ENCODE measurements at places on chromosomes 1 and 21.

DNA sequence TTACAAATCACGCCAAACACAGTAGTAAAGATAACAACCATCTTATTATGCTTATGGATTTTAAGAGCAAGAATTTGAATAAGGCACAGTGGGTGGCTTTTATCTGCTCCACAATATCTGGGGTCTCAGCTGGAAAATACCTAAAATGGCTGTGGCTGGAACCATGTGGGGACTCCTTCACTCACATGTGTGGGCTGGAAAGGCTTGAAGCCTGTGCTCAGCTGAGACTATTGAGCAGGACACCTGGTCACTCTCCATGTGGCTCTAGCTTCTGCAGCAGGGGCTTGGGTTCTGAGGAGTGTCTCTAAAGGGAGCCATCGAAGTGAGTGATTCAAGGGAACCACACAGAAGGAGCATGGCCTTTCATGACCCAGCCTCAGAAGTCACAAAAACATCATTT, 239.6 kb upstream of the B3GALT2 start:
- DNase-seq, result no peak

DNA sequence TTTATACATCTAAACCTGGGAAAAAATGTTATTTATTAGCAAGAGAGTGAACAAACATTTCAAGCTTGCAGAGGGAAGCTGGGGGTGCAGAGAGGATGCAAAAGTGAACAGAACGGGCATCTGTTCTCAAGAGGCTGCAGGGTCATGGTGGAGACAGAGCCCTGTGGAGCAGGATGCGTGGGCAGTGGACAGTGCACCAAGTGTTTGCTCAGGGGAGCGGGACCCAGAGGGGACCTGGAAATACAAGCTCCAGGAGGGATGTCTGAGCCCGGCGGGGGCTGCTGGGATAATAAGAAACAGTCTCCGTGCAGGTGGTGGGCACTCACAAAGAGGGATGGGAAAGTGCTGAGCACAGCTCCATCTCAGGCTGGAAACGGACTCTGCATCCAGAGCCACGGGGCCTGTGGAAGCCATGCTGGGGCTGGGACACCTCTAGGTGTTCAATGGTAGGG, 105.3 kb upstream of the SLC45A1 start:
- no peak for DNase-seq

- peak; percentile 70 for DNase-seq
These were observed at the start of gene ANKRD35 for GRCh38 chr1:145885738-145886287. Gene ANKRD35, minus strand, starts transcription at chr1:145885866. Its CDS starts 108 bp downstream, at chr1:145885758.

- DNase-seq, result no peak
These were observed 58.0 kb downstream of the FAAP20 start for GRCh38 chr1:2136386-2137235.

GRCh38 chr1:77316006-77316405, 34.2 kb downstream of the AK5 start:
- DNase-seq, result no peak

- no peak for DNase-seq
These were observed 6.3 kb upstream of the PARP1 start for GRCh38 chr1:226414098-226414698.

GRCh38 chr1:37070126-37070525, 35.8 kb upstream of the GRIK3 start:
- no peak for DNase-seq

GRCh38 chr21:20739421-20739820, 258.8 kb upstream of the NCAM2 start:
- no peak for DNase-seq

DNA sequence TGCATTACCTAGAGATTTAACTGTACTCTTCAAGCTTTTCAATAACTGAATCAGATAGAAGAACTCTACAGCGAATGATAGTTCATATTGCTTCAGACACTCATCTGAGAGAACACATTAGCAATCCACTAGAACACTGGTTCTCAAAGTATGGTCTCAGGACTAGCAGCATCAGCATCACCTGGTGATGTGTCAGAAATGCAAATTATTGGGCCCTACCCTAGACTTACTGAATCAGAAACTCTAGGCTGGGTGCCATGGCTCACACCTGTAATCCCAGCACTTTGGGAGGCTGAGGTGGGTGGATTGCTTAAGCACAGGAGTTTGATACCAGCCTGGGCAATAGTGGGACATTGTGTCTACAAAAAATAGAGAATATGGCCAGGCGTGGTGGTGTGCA, 24.9 kb upstream of the GLIS1 start:
- DNase-seq, result no peak

DNA sequence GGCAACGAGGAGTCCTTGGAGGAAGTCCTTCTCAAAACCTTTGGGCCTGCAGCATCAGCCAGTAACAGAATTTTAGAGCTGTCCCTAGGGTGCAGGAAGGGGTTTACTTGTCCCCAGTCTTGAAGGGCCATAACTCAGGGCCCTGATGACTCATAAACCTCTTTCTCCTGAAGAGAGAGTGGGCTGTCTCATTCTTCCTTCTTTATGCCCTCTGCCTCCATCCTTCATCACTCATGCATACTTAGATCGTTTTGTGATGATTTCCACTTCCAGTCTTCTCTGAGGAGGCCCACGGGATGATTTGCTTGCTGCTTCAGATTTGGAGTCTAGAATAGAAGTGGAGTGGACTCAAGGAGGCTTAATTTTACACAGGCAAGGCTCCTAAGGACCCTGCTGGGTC, 60.2 kb downstream of the NDUFS5 start:
- no peak for DNase-seq

GRCh38 chr1:40696294-40696693, 4.8 kb downstream of the NFYC start:
- DNase-seq, result no peak

- no peak for DNase-seq
These were observed 161.3 kb upstream of the SGIP1 start for GRCh38 chr1:66372522-66373101.

GRCh38 chr1:161266202-161266601, 7.7 kb downstream of the PCP4L1 start:
- DNase-seq, result no peak

- DNase-seq, result no peak
These were observed 27.8 kb downstream of the IRF2BP2 start for GRCh38 chr1:234582186-234582585.

- peak; percentile 36 for DNase-seq
These were observed 8.1 kb upstream of the C1orf216 start for GRCh38 chr1:35726450-35727433.

- DNase-seq, result no peak
These were observed 79.6 kb upstream of the AK4 start for GRCh38 chr1:65068202-65069010.

- no peak for DNase-seq
These were observed 74.9 kb downstream of the NFASC start for GRCh38 chr1:204945565-204945977.

DNA sequence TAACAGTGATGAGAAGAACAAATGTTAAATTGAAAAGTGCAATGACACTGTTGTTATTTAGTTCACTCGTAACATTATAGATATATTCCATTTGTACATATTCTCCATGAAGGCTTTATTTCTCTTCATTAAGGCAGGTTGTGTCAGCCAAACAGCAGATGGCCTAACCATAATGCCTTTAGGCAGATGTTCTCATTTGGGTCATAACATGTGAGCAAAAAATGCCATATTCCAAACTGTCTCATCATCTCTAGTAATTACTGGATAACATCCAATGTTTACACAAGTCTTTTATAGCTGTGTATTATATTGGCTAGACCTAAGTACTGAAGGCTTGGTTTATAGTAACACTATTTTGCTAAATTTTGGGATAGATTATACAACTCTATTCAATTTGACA, 87.2 kb upstream of the CHODL start:
- DNase-seq, result no peak

DNA sequence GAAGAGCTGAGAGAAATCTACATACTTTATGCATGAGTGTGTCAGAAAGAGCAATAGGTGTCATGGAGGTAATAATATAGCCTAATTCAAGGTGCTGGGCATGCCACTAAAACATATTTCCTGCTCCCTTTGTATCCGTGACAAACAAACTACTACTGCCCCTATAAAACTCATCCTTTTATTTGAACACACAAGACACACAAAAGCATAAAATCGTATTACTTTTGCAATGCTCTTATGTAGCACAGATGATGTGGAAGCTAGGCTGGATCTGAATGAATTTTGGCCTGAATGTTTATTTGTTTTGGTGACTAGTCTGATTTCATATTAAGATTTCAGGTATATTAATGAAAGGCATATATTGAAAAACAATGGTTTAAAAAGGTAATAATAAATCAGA, 239.3 kb upstream of the NEGR1 start:
- no peak for DNase-seq

DNA sequence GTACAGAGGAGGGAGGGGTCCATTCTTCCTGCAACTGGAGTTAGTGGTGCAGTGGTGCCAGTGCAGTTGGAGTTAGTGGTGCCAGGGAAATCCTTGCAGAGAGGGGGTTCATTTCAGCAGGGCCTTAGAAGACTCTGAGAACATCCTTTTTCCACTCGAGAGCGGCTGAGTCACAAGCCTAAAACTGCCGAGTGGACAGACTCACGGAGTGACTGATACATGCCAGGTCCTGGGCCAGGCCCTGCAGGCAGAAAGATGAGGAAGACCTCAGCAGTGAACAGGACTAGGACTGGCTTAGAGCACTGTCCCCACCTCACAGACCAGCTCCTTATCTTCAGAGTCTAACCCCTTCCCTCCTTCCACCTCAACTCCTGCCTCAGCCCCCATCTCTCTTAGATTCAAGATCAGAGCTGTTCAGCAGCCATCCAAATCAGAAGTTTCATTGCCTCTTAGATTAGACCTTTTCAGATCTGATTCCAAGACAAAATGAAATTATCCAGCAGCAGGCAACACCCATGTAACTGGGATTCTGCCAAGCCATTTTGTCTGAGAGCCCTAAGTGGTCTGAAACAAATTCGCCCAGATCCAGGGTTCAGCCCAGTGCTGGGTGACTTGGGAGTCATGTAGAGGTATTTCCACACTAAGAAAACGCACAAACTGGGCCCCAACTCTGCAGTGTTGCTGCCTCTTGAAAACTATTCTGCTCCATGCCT, 12.7 kb upstream of the IKBKE start:
- peak; percentile 68 for DNase-seq

DNA sequence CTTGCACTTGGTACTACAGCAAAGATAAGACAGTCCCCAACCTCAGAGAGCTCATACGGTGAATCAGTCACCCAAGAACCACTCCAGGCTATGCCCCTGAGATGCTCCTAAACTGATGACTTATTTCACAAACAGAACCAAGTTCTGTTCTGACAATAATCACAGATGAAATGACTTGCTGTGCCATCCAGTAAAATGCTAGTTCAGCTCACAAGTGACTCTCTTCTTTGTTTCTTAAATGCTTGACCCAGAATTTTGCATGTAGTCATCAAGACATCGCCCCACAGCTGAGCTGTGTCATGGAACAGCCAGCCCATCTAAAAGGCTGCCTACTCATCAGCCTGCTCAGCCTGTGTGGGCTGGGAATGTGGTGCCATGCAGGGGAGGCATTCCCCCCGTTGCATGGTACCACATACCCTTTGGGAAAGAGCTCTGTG, 6.1 kb upstream of the SLC19A2 start:
- no peak for DNase-seq

DNA sequence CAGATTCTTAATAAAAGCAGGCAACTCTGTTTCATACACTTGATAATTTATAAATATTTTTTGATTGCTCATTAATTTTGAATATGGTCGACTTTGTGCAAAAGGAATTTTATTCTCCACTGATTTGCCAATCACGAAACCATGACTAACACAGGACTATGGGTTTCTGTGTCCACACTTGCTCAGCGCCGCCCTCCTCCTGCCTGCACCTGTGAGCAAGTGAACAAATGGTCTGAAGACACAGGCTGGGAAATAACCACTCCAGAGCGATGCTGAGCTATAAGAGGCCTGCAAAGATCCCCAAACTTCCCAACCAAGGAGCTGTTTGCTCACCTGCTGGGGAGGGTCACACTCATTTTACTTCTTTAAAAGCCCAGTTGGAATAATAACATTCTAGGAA, 19.6 kb downstream of the ABCB10 start:
- DNase-seq, result no peak

Measured in CD14-positive monocyte (primary cell).